ENCODE measurements at places on chromosomes 11 and 22.

GRCh38 chr11:134541355-134541754 lies 129.3 kb upstream of the B3GAT1 start:
- no peaks in the 10 kb centered on the region for H3K4me1 ChIP-seq
- no peak overlapping the region for H3K4me3 ChIP-seq
- H3K36me3 ChIP-seq: peaks cover 3% of the 10 kb centered on the region
- H3K27ac ChIP-seq: no peak overlapping the region

GRCh38 chr11:10293423-10294289 lies at the start of gene SBF2:
Gene SBF2, minus strand, starts transcription at chr11:10294219. Its CDS starts 150 bp downstream, at chr11:10294069.
- H3K27ac ChIP-seq: peak within 1 kb of the TSS; percentile 69
- H3K27me3 ChIP-seq: no peaks in the 10 kb centered on the region
- H3K4me1 ChIP-seq: peaks cover 9% of the 10 kb centered on the region

GRCh38 chr22:33326540-33327295 lies 268.5 kb upstream of the SYN3 start:
- H3K36me3 ChIP-seq: no peaks in the 10 kb centered on the region
- DNase-seq: no peak
- H3K4me1 ChIP-seq: no peaks in the 10 kb centered on the region
- H3K4me3 ChIP-seq: no peak overlapping the region
- no peak overlapping the region for H3K27ac ChIP-seq
- H3K27me3 ChIP-seq: no peaks in the 10 kb centered on the region

DNA sequence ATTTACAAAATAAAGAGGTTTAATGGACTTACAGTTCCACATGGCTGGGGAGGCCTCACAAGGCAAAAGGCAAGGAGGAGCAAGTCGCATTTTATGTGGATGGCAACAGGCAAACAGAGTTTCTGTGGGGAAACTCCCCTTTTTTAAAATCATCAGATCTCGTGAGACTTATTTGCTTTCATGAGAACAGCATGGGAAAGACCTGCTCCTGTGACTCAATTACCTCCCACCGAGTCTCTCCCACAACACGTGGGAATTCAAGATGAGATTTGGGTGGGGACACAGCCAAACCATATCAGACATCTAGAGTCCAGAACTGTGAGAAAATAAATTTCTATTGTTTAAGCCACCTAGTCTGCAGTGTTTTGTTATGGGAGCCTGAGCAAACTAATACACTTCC lies 80.8 kb downstream of the ME3 start:
- no peak for DNase-seq
- no peak overlapping the region for H3K27ac ChIP-seq
- H3K36me3 ChIP-seq: peaks cover 2% of the 10 kb centered on the region
- H3K4me3 ChIP-seq: no peak overlapping the region
- no peaks in the 10 kb centered on the region for H3K27me3 ChIP-seq
- H3K4me1 ChIP-seq: peaks cover 9% of the 10 kb centered on the region

GRCh38 chr11:10522276-10522675 lies 18.7 kb downstream of the RNF141 start:
- H3K27me3 ChIP-seq: no peaks in the 10 kb centered on the region
- no peak overlapping the region for H3K4me3 ChIP-seq
- no peak for DNase-seq
- H3K36me3 ChIP-seq: peaks cover 10% of the 10 kb centered on the region
- no peaks in the 10 kb centered on the region for H3K4me1 ChIP-seq

DNA sequence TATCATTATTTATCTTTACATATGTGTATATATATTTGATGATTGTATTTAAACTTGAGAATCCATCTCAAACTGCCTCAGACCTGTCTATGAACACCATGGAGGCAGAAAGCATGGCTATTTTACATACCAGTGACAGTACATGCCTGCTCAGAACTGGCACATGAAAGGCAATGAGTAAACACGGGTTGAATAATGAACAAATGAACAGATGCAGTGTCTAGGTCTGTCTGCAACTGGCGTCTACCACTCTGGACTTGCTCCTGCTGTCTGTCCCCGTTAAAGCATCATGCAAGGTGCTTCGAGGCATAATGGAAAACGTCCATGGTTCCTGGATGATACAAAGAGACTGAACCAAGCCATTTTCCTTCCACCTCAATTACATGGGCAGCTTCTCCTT lies 271.6 kb upstream of the NARS2 start:
- H3K27ac ChIP-seq: no peak overlapping the region
- H3K27me3 ChIP-seq: no peaks in the 10 kb centered on the region
- no peaks in the 10 kb centered on the region for H3K36me3 ChIP-seq
- no peaks in the 10 kb centered on the region for H3K4me1 ChIP-seq

DNA sequence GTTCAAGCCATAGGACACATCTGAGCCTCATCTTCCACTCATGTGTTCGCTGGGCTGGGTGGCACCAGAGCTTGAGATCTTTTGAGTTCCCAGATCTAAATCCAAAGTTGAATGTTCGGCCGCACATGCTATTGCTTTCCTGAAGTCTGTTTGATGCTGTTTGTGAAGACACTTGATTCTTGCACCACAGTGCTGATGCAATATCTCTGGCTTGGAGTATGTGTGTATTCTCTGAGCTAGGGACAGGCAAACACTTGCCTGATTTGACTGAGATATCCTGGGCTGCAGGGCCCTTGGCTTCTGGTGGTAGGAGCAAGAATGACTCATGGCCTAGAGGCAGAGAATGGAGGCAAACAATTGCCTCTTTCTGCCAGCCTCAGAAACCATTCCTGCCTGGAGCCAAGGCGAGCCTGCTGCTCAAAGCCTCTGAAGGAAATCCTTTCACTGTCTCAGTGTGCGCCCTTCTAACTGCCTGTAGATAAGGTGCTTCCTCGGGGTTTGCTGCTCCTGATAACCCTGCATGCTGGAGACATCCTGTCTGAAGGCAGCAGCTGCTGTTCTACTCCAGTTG lies 73.0 kb downstream of the CYB5R2 start:
- H3K36me3 ChIP-seq: peaks cover 2% of the 10 kb centered on the region
- no peak overlapping the region for H3K4me3 ChIP-seq
- no peaks in the 10 kb centered on the region for H3K4me1 ChIP-seq
- no peaks in the 10 kb centered on the region for H3K27me3 ChIP-seq
- no peak overlapping the region for H3K27ac ChIP-seq

DNA sequence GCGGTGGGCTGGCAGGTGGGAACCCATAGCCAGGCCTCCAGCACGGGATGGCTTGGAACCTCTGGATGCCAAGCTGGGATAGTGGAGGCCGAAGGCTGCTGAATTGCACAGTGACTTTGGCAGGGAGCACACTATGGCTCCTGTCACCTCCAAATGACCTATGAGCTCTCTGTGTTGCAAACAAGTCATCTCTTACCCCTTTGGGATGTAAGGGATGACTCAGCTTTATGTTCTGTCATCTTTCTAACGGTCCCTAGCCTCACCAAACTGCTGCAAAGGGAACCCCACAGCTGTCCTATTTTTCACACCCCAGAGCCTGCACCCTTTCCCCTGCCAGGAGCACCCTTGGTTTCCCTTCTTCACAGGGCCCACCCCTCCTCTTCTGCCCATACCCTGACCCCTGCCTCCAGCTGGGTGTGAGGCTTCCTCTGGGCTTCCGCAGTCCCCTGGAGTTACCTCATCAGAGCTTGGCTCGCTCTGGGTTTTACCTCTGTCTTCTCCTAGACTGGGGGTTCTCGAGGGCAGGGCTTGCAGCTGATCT lies 2.7 kb upstream of the SCUBE1 start:
- H3K4me3 ChIP-seq: no peak overlapping the region
- peaks cover 14% of the 10 kb centered on the region for H3K27me3 ChIP-seq
- no peaks in the 10 kb centered on the region for H3K36me3 ChIP-seq
- H3K27ac ChIP-seq: no peak overlapping the region
- DNase-seq: no peak

DNA sequence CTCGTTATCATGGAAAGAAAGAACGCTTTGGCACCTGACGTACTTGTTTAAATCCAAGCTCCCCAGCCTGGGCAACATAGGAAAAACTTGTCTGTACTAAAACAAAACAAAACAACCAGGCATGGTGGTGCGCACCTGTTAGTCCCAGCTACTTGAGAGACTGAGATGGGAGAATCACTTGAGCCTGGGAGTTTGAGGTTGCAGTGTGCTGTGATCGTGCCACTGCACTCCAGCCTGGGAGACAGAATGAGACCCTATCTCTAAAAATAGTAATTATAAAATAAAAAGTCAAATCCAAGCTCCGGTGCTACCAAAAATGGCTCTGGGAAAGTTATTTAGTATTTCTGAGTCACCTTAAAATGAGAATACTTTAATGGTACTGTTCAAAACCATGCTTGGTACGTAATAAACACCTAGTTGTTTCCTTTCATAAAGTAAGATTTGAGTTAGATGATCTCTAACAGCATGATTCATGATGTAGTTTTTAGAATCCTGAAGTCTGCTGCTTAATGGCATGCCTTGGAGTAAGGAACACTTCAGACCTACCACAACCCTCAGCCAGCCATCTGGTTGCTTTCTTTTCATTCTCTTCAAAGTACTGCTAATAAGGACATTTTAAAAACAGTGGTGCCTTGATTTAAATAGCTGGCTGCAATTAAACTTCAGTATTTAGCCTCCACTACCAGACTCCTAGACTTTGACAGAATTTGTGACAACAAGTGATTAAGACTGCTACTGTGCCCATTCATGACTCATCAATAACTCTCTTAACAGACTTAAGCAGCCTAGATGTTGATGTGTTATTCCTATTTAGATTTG lies 8.4 kb downstream of the PPME1 start:
- H3K4me3 ChIP-seq: no peak overlapping the region
- H3K4me1 ChIP-seq: no peaks in the 10 kb centered on the region
- no peak for DNase-seq
- H3K27ac ChIP-seq: no peak overlapping the region
- no peaks in the 10 kb centered on the region for H3K36me3 ChIP-seq

- H3K27ac ChIP-seq: no peak overlapping the region
- H3K27me3 ChIP-seq: no peaks in the 10 kb centered on the region
- no peak overlapping the region for H3K4me3 ChIP-seq
These were observed 316.6 kb upstream of the NCAM1 start for GRCh38 chr11:112644410-112645131.

- no peak overlapping the region for H3K4me3 ChIP-seq
- no peaks in the 10 kb centered on the region for H3K4me1 ChIP-seq
- H3K27ac ChIP-seq: no peak overlapping the region
- no peaks in the 10 kb centered on the region for H3K36me3 ChIP-seq
- DNase-seq: no peak
- no peaks in the 10 kb centered on the region for H3K27me3 ChIP-seq
These were observed 89.2 kb upstream of the E2F8 start for GRCh38 chr11:19329970-19330369.

DNA sequence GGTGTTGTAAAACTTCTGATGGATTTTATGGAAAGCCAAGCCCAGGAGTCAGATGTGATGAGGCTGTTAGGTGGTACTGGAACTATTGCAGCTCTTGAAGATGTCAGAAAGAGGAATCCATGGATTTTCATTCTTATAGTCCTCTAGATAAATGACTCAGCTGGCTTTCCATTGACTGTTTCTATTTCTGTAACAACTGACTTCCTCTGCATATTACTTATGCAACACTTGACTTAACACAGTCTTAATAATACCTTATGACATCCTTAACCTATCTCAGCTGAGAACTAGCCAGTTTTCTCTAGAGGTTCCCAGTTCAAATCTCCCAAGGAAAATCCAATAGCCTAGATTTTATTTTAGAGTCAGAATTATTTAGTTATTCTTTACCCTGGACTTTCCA lies 263.8 kb downstream of the LUZP2 start:
- H3K27ac ChIP-seq: no peak overlapping the region
- H3K36me3 ChIP-seq: peaks cover 1% of the 10 kb centered on the region
- no peaks in the 10 kb centered on the region for H3K4me1 ChIP-seq

DNA sequence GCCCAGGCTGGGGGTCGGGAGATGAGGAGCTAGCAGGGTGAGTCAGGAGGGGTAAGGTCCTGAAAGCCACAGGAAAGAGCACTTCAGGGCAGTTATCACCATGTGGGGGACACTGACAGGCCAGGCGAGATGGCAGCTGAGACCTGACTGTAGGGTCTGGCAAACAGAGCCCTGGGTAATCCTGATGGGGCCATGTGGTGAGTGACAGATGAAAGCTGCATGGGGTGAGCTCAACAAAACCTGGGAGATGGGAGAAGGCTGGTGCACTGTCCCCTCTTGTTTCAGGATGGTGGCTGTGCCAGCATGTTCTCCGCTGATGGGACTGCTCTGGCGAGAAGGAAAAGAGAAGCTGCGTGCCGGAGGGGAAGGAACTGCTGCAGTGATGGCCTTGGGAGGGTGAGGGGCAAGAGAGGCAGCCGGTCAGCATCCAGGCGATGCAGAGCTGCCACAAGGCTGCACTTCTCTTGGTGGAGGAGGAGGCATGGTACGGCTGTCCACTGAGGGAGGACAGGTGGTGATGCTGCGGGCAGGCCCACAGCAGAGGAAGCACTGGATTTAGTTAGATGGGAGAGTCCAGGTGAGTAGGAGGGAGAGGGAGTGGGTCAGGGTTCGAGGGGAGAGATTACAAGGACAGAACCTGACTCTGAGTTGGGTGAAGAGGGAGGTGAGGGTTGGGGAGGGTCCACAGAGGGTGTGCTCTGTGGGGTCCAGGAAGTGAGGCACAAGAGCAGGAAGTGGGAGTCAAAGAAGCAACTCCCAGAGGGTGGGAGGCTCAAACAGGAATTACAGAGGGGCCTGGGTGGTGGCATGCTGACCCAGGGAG lies 3.8 kb downstream of the TOP3B start:
- no peak for DNase-seq
- H3K4me1 ChIP-seq: no peaks in the 10 kb centered on the region
- no peak overlapping the region for H3K27ac ChIP-seq
- H3K4me3 ChIP-seq: no peak overlapping the region

- no peak for DNase-seq
- no peaks in the 10 kb centered on the region for H3K36me3 ChIP-seq
- H3K27me3 ChIP-seq: no peaks in the 10 kb centered on the region
- H3K4me3 ChIP-seq: peak overlapping the region; percentile 83
These were observed 1.4 kb downstream of the PLXNB2 start for GRCh38 chr22:50305923-50306566.

- no peak overlapping the region for H3K4me3 ChIP-seq
- H3K4me1 ChIP-seq: no peaks in the 10 kb centered on the region
- H3K36me3 ChIP-seq: no peaks in the 10 kb centered on the region
- DNase-seq: no peak
- no peak overlapping the region for H3K27ac ChIP-seq
- H3K27me3 ChIP-seq: no peaks in the 10 kb centered on the region
These were observed 57.2 kb downstream of the SC5D start for GRCh38 chr11:121349790-121350189.

GRCh38 chr11:79367844-79368243 lies 73.0 kb downstream of the TENM4 start:
- H3K36me3 ChIP-seq: no peaks in the 10 kb centered on the region
- H3K27ac ChIP-seq: no peak overlapping the region
- no peak overlapping the region for H3K4me3 ChIP-seq
- no peak for DNase-seq
- no peaks in the 10 kb centered on the region for H3K27me3 ChIP-seq

DNA sequence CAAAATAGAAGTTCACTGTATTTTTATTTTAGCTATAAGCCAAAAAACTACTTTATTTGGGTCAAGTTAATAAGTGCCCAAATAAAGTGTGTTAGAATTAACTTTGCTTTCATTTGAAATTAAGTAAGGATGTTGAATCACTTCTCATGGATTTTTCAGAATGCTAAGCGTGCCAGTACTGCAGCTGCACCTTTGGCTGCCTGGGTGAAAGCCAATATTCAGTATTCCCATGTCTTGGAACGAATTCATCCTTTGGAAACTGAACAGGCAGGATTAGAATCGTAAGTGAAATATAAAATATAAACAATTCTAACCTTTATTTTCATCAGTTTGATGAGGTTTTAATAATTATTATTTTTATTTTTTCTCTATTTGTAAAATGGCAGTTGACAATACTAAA lies 113.6 kb downstream of the DYNC2H1 start:
- DNase-seq: no peak
- no peak overlapping the region for H3K4me3 ChIP-seq
- H3K4me1 ChIP-seq: no peaks in the 10 kb centered on the region
- peaks cover 6% of the 10 kb centered on the region for H3K36me3 ChIP-seq
- no peaks in the 10 kb centered on the region for H3K27me3 ChIP-seq
